ENCODE measurements at places on chromosomes 4 and X. TPM values are rescaled to one million over a fixed set of nuclear protein-coding genes. Genes with fewer than 3 reads are reported as not detected.

- no peak for DNase-seq
Measured at GRCh38 chr4:147780137-147780777, 48.4 kb downstream of the ARHGAP10 start.

The TMSB15C gene
- total RNA-seq: 4.6 TPM

GRCh38 chr4:86938771-86939520, 4.1 kb downstream of the AFF1 start:
- no peak for DNase-seq

GRCh38 chr4:185381288-185382196, 14.2 kb downstream of the LRP2BP start:
- DNase-seq: no peak

- DNase-seq: no peak
Measured at GRCh38 chr4:4871573-4872313, 12.3 kb downstream of the MSX1 start.

The FAM199X gene
- 23.3 TPM for total RNA-seq

- DNase-seq: peak; percentile 91
Measured at GRCh38 chr4:152500800-152501434, 35.0 kb downstream of the FBXW7 start.

- no peak for DNase-seq
Measured at GRCh38 chr4:106700321-106700720, 331.7 kb upstream of the GIMD1 start.

The SAT1 gene
- 1,822 TPM for total RNA-seq

The KLB gene
- total RNA-seq: 20.3 TPM

DNA sequence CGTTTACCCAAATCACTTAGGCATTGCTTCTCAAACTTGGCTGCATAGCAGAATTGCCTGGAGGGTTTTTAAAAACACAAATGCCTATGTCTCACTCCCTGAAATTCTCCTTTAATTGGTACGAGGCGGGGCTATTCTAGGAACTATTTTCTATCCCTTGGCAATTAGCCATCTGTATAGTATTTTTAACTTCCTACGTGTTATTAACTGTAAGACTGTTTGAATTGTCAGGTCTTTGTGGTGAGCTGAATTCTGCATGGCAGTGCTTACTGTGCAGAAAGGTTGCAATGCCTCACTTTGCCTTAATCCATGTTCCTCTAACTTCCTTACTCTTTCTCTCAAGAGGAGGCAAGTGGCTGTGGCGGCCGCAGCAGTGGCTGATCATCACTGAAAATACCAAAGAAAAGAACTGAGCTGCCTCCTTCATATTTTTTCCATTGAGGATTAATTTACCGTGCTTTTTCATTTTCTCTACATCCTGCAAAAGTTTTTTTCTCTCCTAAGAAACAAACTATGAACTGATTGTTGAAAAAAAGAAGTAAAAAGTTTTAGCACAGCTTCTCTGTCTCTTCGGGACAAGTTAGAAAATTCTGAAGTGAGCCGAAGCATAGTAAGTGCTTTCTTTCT, at the start of gene SHROOM3:
Gene SHROOM3, plus strand, starts transcription at position 329 of the 627 bp plus-strand sequence. CDS start 824 bp downstream, outside the sequence.
- DNase-seq: no peak

DNA sequence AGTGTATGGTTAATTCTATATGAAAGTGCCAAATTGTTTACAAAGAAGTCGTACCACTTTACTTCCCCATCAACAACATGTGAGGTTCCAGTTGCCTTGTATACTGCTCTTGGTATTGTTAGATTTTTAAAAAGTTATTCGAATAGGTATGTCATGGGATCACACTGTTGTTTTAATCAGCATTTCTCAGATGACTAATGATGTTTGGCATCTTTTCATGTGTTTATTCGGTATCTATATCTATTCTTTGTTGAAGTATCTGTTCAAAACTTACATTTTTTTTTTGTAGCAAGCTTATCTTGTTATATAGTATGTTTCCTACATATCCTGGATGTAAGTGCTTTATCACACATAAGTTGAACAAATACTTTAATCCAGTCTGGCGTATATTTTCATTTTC, 99.4 kb upstream of the MAB21L2 start:
- DNase-seq: no peak

GRCh38 chr4:100836929-100837328, 319.1 kb upstream of the EMCN start:
- DNase-seq: no peak

DNA sequence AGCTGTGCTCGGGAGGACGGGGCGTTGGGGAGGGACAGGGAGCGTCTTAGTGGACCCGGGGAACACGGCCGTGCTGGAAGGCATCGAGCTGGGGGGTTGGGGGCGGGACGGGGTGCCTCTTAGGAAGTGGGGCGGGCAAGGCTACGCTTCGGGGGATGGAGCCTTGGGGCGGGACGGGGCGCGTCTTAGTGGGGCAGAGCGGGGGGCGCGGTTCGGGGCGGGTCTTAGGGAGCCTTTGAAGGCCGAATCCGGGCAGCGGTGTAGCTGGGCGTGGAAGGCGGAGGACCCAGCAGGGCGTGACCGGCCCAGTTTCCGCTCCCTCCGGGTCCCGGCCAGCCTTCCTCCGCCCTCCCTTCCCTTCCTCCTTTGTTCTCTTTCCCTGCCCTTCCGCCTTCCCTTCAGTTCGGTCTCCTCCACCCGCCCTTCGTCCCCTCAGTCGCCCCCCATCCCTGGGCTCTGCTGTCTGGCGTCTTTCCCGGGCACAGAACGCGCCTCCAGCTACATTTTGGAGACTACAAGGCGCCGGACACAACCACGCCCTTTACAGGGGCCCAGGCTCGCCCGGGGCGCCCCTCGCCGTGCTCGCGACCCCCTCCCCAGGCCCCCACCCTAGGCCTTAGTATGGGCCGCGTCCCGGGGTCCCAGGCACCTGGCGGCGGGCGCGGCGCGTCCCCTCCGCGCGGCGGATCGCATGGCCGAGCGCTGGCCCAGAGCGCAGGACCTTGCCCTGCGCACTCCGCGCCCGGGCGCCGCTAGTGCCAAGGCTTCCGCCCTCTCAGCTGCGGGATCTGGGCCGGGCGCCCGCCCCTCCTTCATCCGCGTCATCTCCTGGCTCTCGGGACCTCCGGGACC, at the start of gene ARSD:
Gene ARSD, minus strand, starts transcription at position 757 of the 852 bp plus-strand sequence. Its CDS starts 64 bp downstream, at position 693.
- peak; percentile 98 for DNase-seq

The DCAF12L2 gene
- total RNA-seq: 1.0 TPM

DNA sequence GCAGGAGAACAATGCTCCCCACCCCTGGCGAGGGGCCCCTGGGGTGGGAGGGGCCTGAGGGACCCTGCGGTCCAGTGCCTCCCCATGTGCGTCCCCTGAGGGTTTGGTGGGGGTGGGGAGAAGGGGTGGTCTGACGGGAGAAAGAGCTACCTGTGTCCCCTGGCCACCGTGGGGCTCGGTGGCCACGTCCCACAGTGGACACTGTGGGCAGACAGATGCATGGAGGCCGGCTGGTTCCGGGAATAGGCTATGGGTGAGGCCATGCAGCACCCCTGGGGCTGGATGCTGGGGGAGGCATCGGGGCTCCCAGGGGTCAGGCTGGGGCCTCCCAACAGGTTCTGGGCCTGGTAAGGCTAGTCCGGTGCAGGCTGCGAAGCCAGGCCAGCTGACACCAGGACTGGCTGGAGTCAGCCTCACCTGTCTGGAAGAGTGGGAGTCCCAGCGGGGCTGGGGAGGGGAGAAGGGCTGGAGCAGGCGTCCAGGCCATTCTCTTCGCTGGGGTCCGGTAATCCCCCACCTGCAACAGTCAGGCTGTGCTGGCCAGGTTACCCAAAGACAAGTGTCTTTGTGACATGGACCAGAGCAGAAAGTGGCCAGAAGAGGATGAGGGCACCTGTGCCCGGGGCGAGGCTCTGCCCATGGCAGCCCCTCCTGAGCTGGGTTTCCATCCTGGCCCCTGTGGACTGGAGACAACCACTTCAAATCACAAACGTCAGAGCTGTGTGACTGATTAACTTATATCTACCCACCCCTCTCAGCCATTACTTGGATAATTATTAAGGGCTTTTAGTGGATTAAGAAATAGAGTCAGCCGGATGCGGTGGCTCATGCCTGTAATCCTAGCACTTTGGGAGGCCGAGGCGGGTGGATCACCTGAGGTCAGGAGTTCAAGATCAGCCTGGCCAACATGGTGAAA, 1.4 kb upstream of the FAM53A start:
- DNase-seq: no peak

The RBM3 gene
- 98.6 TPM for total RNA-seq

- DNase-seq: no peak
Measured at GRCh38 chrX:111648802-111649201, 32.2 kb upstream of the ALG13 start.

- DNase-seq: no peak
Measured at GRCh38 chrX:14776901-14777300, 96.0 kb downstream of the FANCB start.

The GAGE1 gene
- total RNA-seq: not detected

The XK gene
- 2.9 TPM for total RNA-seq

- DNase-seq: no peak
Measured at GRCh38 chr4:177008071-177008835, 215.5 kb upstream of the VEGFC start.

The TMEM271 gene
- not detected for total RNA-seq
